ENCODE measurements at places on chromosomes 4 and X. TPM values are rescaled to one million over a fixed set of nuclear protein-coding genes. Genes with fewer than 3 reads are reported as not detected.

DNA sequence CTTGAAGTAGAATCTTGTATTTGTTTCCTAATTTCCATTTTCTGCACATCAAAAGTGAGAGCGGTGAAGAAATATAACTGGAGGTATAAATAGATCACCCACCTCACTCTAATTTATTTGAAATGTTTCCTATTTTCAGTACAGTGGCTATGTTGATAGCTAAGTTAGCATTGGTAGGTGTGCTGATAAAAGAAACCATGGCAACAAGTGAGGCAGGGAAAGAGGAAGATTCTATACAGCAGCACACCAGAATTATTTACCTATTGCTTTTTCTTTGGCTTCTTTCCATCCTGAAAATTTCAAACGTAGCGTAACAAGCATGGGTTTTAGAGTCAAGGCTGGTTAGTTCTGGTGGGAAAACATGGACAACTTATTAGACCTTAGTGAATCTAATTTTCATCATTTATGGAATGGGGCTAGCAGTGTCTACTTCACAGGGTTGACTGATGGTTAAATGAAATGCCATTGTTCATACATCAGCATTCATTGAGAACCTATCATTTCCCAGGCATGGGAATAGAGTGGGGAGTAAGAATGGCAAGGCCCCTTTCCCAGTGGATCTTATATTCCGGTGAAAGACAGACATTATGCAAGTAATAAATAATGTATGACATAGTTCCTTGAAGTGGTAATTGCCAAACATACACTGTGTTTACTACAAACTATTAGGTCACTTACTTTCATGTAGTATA lies 30.6 kb upstream of the CTSO start:
- DNase-seq, result no peak

DNA sequence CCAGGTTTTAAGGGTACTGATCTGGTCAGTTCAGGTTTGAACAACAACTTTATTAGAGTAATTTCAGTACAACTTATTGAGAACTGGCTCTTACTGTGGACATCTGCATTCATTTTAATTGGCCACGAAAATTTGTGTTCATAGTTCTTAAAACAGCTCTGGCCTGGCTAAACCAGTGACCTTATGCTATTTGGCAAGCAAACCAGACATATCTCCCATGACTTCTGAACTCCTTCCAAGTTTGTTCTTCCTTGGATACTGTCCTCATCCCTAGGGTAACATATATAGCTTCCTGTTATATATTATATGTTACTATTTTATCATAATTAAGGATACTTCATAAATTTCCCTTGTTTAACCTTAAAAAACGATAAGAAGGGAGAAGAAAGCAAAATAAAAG lies 841.9 kb downstream of the TRAM1L1 start:
- no peak for DNase-seq

- DNase-seq, result no peak
Measured at GRCh38 chrX:12583543-12583942, 207.7 kb upstream of the PRPS2 start.

DNA sequence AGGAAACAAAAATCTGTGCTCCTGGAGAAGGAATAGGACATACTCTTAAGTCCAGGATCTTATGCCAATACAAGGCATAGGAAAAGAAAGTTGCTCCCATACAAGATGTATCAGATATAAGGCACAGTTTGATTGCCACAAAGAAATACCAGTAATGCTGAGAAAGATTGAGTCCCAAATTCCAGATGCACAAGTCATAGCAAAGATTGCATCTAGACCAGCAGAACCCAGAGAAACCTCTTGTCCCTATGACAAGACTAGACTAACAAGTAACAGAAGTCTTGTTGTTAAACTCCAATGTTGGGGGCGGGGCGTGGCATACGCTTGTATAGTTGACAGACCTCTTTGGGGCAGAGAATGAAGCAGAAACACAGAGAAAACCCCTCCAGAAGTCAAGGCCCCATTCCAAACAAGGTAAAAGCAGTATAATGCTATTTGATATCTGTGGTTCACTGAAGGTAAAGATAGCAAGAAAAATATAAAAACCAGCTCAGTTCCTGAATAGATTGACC lies 671.5 kb upstream of the GRIA3 start:
- no peak for DNase-seq

DNA sequence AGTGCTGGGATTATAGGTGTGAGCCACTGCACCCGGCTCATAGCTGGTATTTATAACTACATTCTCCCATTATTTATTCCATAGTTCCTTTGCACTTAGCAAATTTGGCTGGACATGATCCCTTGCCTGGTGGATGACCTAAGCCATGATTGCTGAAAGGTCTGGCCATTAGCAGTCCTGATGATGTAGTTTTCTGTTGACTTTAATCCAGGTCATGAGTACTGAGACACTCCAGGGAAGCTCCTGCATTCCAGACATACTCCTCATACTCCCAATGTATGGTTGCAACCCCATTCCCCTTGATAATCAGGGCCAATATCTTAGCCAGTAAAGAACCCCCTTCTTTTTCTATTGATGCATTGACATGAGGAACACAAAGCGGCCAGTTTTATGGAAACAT lies 24.4 kb upstream of the MGST2 start:
- no peak for DNase-seq

- DNase-seq, result peak; percentile 18
Measured at GRCh38 chrX:13024986-13025385, 19.4 kb downstream of the FAM9C start.

Gene DUSP21
- not detected for total RNA-seq

Gene ANOS1
- total RNA-seq, result 0.55 TPM

GRCh38 chrX:24113181-24113580 lies 36.3 kb upstream of the ZFX start:
- DNase-seq, result no peak

GRCh38 chrX:20715176-20715575 lies 448.5 kb upstream of the RPS6KA3 start:
- DNase-seq, result no peak

DNA sequence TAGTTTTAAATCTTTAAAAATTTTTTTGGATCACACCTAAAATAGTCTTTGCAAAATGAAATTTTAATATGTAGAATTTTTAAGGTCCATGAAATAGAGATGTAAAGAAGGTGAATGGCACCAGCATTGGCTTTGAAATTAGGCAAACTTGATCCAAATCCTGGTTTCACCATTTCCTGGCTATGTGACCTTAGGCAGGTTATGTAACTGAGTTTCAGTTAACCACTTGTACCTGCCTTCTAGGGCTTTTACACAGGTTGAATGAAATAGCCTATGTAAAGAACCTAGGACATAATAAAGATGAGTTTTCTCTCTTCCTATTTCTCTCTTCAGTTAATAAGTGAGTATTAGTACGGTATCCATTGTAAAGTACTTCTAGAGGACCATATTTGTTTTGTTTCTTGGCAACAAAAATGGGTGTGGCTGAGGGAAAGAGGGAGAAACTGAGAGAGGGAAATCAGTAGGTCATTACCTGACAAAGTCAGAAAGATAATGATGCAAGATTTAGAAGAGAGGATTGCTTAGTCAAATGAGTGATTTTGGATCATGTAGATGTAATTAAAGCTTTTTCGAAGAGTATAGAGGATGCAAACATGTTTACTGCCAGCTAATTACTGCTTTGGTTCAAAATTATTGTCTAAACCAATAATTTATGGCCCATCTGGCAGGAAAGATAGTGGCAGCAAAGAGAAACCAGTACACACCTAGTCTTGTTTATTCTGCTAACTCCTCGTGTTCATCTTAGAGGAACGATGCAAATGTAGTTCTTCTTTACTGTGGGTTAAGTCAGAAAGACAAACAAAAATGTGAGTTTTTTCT lies 81.9 kb downstream of the PDLIM5 start:
- DNase-seq, result peak; percentile 48

- DNase-seq, result no peak
Measured at GRCh38 chr4:37367901-37368300, 123.4 kb downstream of the NWD2 start.

Gene IL15
- 3.1 TPM for total RNA-seq

Gene MAB21L2
- total RNA-seq, result not detected

DNA sequence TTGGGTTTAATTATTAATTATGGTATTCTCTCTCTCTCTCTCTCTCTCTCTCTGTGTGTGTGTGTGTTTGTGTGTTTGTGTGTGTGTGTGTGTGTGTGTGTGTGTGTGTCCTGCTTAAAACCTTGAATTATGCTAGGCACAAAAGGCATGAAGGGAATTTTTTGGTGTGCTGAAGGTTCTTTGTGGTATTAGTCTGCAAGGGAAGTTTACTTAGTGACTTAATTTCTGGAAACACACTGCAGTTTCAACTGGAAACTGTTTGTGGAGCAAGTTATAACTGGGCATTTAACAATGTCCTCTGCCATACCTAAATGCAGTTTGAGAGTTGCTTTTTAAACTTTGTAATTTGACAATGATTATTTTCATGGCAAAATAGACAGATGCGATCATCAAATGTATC lies 111.7 kb downstream of the FRMPD4 start:
- no peak for DNase-seq

GRCh38 chrX:136477026-136477425 lies 10.7 kb upstream of the BRS3 start:
- no peak for DNase-seq

Gene RAP1GDS1
- 54.0 TPM for total RNA-seq

Gene MAGED4B
- 23.0 TPM for total RNA-seq

GRCh38 chrX:128805236-128805635 lies 718.1 kb downstream of the SMARCA1 start:
- no peak for DNase-seq

Gene GAGE1
- total RNA-seq, result not detected

Gene FAT1
- total RNA-seq, result 9.2 TPM

GRCh38 chr4:76233529-76233928 lies 18.0 kb upstream of the FAM47E start:
- DNase-seq, result no peak

DNA sequence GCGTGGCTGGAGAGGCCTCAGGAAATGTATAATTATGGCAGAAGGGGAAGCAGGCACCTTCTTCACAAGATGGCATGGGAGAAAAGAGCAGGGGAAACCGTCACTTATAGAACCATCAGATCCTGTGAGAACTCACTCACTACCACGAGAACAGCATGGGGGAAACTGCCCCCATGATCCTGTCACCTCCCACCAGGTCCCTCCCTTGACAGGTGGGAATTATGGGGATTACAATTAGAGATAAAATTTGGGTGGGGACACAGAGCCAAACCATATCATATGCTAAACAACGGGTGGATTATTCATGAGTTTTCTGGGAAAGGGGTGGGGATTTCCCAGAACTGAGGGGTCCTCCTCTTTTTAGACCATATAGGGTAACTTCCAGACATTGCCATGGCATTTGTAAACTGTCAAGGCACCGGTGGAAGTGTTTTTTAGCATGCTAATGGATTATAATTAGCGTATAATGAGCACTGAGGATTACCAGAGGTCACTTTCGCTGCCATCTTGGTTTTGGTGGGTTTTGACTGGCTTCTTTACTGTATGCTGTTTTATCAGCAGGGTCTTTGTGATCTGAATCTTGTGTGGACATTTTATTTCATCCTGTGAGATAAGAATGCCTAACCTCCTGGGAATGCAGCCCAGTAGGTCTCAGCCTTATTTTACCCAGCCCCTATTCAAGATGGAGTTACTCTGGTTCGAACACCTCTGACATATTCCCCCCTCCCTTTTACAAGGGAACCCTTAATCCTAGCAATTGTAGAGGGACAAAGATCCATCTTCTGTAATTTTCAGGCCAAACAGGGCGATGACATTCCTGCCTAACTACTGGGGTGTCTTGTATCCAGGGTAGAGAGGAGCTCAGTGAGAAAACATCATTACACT lies 27.6 kb upstream of the ZNF81 start:
- no peak for DNase-seq

DNA sequence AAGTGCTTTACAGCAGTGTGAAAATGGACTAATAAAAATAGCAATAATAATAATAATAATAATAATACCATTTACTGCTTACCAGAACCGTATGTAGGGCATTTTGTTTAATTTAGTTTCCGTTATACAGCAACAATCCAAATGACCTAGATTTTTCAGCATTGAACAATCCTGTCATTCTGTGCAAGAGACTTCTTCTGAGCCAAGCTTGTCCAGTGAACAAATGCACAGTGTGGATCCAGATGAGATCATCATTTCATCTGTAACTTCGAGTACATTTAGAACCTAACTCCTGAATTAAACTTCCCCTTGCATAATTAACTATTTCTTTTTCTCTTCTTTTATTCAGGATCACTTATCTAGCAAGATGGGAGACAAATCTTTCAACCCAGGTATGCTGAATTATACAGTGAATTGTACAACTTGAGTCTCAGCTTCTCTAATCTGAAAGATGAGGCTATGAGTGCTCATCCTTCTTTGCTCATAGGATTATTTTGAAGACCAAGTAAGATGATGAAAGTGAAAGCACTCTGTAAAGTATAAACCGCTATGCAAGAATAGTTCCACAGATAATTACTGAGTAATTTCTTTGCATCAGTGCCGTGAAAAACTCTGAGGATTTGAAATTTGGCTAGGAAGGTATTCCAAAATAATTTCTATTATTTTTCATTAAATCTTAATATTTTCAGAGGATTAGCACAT lies 6.6 kb downstream of the CLNK start:
- no peak for DNase-seq

DNA sequence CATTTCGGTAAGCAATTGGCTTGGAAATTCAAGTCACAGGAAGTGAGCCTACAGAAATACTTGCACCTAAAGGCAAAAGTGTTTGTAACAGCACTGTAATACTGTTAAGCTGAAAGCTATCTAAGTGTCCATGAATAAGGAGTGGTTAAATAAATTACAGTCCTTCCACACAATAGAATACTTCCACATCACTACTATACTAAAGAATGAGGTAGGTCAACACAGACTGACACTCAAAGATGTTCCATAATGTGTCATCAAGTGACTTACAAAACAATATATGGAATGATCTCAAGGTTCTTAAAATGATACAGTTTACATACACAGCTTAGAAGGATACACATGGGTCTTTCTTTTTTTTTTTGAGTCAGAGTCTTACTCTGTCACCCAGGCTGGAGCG lies 27.0 kb downstream of the SLC10A6 start:
- no peak for DNase-seq

Data from endothelial cell of umbilical vein (primary cell).